ENCODE measurements at places on chromosomes 4 and X. TPM values are rescaled to one million over a fixed set of nuclear protein-coding genes. Genes with fewer than 3 reads are reported as not detected.
A peak's percentile ranks its signal among the peaks of the same experiment; 100 is the strongest.

DNA sequence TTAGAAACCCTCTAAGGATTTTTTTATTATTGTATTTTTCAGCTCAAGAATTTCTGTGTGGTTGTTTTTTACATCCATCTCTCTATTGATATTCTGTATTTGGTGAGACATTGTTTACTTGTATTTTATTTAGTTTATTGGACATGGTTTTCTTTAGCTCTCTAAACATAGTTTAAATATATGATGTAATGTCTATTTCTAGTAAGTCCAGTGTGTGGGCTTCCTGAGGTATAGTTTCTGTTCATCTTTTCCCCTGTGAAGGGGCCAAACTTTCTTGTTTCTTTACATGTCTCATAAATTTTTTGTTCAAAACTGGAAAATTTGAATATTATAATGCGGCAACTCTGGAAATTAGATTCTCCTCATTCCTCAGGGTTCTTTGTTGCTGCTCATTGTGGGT is 28.2 kb upstream of the ATRX start:
- DNase-seq, result no peak

The MSX1 gene
- 0.46 TPM for total RNA-seq

DNA sequence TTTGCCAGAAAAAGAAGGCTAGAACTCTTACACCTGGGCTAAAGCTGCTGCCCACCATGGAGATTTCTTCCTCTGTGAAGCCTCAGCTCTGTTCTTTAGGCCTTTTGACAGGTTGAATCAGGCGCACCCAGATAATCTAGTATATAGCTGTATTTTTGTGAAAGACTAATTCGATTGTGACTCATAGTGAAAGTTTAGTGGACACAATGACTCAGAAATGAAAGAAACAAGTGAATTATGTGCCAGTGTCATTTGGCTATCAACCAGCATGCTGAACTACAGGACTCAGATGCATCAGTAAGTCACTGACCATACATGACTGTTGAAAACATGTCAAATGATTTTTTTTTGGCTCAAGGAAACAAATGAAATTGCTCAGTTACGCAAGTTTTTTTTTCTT is 425.4 kb downstream of the SLITRK2 start:
- no peak for DNase-seq

The RAB33A gene
- total RNA-seq, result 2.1 TPM

GRCh38 chr4:25180524-25181131 is 20.4 kb upstream of the SEPSECS start:
- no peak for DNase-seq

- DNase-seq, result no peak
Measured at GRCh38 chr4:34766935-34767334, 1477.4 kb downstream of the ARAP2 start.

DNA sequence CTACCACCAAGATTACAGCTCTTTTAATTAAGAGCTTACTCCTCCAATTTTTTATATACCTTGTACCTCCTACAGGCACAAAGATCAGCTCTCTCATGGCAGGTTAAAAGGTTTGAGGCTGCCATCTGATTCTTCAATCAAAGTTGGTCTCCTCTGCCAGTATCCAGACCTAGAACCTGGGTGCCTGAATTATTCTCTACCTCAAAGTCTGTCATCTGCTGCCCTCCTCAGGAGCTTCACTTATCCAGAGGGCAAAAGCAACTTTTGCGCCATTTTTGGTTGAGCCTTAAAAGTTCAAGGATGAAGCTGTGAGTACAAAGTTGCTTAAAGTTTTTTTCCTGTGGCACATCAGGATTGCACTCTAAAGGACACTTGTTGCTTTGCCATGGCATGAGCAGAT is 343.7 kb upstream of the PPP1R2C start:
- peak; percentile 43 for DNase-seq

DNA sequence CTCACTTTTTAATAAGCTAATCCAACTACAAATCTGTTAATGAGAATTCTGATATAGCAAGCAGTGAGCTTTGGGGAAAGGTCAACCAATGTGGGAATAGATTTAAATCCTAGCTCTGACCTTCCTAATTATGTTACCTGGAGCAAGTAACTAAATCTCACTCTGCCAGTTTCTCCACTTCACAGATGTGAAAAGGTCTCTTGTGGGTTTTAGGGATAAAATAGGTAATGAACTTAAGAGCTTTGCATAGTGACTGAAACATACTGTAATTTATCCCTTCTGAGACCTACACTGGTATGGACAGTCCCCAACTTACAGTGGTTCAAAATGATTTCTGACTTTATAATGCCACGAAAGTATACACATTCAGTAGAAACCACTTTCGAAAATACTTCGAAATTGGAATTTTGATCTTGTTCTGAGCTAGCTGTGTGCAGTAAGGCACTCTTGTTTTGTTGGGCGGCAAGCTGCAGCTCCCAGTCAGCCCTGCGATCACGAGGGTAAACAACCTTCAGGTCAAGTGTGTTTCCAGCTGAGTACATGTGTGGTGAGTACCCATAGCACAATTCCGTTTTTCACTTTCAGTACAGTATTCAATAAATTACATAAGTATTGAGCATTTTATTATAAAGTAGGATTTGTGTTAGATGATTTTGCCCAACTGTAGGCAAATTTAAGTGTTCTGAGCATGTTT is 93.7 kb downstream of the ADGRL3 start:
- DNase-seq, result no peak

The CT55 gene
- not detected for total RNA-seq

Measured in endodermal cell (in vitro differentiated cells).